ENCODE measurements at places on chromosomes 12 and 14.

- no peak for DNase-seq
These were observed 1.4 kb downstream of the DUSP6 start for GRCh38 chr12:89350630-89351488.

DNA sequence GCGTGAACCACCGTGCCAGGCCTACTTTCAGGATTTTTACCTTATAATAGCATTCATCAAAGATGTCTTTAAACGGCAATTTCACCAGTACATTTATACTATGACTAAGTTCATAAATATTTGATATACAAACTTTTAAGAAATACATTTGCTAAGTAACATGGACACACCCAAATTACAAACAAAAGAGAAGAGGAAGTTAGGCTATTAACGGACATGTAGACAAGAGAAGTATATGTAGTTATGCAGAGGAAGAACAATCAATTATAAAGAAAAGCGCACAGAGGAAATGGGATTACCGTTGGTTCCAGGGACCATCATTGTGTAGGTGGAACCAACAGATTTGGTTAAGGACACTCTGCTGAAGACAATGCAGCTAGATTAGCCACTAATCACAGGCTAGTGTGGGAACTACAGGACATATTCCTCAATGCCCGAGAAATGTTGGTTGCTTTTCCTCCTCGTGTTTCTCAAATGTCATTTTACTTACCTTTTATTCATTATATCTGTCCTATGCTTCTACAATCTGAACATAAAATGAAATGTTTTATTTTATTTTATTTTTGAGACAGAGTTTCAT lies 24.0 kb upstream of the PKP2 start:
- no peak for DNase-seq

GRCh38 chr12:3304436-3305165 lies 186.4 kb upstream of the PRMT8 start:
- DNase-seq = no peak

- DNase-seq = no peak
These were observed 6.4 kb upstream of the ASCL1 start for GRCh38 chr12:102950950-102951619.

- DNase-seq = peak; percentile 83
These were observed 111.4 kb downstream of the DACT1 start for GRCh38 chr14:58749066-58749669.

- no peak for DNase-seq
These were observed 267.1 kb downstream of the CACNA1C start for GRCh38 chr12:2319737-2320506.

DNA sequence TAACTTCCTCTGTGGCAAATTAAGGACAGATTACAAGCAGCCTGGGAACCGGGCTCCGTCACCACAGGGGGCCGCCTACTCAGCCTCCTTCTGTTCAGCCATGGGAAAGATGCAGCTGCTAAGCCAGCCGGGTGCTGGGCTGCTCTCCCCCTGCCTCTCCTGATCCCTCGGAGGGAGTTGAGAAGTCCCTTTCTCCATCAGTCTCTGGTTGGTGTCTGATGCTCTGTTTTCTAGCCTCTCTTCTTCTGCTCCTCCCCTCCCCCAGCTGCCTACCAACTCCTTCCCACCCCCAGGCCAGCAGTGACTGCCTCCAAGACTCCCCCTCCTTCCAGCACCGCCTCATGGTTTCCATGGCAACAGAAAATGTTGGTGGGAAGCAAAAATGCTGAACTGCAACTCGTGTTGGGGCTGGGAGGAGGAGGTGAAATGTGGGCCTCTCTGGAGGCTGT lies 486.7 kb downstream of the APAF1 start:
- DNase-seq = no peak

- DNase-seq = peak; percentile 100
These were observed at the start of gene HOXC13 for GRCh38 chr12:53938326-53939140. HOXC13 (plus strand) TSS chr12:53938831; CDS start chr12:53938907, 76 bp downstream.

DNA sequence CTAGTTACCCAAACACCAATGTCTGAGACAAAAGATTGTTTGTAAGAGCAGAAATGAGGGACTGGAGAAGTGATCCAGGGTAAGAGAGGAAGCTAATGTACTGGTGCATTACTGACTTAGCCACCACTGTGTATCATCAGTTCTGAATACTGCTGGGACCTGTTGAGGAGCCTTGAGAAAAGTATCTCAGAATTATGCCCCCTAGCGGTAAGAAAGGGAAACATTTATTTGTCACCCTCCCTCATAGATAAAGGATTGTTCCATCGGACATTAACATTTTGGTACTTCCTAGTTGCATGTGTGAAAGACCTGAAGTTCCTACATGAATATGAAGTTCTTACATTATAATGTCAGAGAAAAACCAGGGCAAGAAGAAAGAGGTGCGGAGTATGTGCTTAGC lies 612.5 kb downstream of the FSCB start:
- peak; percentile 3 for DNase-seq

DNA sequence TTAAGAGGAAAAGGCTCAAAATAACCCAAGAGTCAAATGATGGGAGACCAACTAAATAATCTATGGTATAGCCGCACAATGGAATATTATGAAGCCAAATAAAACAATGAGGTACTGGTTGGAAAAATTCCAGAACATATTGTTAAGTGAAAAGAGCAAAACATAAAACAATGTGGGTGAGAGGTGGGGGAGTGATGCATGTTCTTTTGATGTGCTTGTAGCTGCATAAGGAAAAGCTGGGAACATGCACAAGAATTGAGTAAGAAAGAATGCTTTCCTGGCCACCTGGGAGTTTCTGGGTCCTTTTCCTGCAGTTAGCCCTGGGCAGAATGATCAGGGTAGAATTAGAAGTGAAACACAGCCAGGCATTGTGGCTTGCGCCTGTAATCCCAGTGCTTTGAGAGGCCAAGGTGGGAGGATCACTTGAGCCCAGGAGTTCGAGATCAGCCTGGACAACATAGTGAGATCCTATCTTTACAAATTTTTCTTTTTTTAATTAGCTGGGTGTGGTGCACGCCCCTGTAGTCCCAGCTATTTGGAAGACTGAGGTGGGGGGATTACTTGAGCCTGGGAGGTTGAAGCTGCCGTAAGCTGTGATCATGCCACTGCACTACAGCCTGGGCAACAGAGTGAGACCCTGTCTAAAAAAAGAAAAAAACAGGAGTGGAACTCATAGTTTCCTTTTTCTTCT lies 7.9 kb downstream of the ABCB9 start:
- DNase-seq = no peak

GRCh38 chr14:94974422-94974821 lies 182.9 kb downstream of the DICER1 start:
- DNase-seq = no peak

DNA sequence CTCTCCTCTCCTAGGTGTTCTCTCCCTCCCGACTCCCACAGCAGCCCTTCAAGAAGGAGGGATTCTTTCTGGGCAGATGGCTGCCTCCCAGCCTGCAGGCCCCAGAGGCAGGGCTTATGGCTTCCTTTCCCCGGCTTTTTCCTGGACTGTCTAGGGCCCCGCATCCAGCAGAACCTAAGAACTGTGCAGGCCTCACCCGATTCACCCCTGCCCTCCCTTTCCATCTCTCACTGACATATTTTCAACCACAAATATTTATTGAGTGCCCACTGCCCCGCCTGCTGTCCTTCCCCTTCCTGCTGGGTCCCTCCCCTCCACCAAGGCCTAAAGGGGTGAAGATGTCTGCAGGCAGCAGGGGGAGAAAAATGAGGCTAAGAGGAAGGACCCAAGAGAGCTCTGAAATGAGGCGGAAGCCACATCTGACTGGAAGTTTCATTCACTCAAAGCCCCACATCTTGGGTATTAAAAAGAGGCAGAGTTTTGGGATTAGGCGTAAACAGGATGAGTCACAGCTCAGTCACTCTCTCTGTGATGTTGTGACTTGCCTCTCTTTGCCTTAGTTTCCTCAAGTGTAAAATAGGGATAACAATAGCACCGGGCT lies 2.9 kb downstream of the SCNN1A start:
- DNase-seq = peak; percentile 75

- DNase-seq = no peak
These were observed 74.4 kb downstream of the PAPLN start for GRCh38 chr14:73311708-73312030.

DNA sequence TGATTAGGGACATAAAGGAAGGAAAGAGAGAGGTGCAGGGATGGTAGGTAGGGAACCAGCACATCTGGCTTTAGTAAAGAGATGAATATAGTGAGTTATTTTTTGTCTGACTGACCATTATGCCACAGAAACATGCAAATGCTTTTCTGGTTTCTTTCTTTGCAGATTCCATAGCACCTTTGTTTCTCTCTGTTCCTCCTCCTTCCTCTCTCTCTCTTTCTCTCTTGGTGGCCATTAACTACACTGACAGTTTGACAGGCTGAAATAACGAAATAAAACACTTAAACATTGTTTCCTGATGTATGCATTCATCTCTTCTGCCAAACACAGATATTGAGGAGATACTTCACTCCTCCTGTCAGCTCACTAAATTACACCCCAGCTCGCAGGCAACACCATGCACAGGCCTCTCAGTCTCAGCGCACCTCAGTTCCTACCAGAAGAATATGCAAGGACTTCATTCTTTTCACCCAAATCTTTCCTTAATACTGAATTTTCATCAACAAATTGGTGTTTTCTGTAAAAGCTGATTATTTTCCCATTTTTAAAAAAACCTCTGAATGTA lies 406.9 kb upstream of the SOX5 start:
- no peak for DNase-seq

- DNase-seq = no peak
These were observed 44.1 kb downstream of the FAM222A start for GRCh38 chr12:109757671-109758265.

- no peak for DNase-seq
These were observed 16.4 kb upstream of the RNASE4 start for GRCh38 chr14:20667957-20668356.

DNA sequence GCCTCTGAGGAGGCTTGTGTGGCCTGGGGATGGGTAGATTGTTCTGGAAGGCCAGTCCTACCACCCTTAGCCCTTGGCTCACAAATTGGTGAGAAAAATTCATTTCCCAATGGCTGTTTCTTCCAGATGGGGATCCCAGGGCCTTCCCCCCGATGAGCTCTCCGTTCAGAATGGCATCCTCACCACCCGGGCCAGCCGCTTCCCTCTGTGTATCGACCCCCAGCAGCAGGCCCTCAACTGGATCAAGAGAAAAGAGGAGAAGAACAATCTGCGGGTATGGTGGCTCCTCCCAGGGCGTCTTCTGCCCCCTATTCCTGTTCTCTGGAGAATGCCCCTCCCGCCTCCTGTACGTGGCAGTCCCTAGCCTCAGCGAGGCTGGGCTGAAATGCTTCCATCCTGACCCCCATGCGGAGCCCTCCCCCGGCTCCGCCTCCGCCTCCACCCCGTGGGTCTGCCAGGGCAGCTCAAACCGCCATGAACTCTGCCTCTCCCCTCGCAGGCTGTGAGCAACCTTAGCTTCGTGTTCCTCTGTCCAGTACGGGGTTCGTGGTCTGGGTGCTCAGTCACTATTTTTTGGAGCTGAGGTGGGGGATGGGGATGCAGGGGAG lies 57.8 kb downstream of the CCDC92 start:
- DNase-seq = no peak

DNA sequence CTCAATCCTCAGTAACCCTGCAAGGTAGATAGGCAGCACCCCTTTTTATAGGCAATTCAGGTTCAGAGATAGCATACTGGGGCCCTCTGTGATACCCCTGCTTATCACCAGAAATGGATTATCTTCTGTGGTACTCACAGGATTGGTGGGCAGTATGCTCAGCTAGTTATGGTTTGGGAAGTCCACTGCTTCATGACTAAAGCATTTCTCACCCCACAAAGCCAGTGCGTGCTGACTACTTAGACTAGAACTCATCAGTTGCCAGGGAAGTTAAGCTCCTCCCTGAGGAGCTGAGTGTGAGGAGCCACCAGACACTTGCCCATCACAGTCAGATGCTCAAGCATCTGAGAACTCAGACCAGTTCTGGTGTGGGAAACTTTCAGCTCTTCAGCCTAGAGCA lies 76.3 kb downstream of the SCAF11 start:
- no peak for DNase-seq

GRCh38 chr14:33589334-33589733 lies 361.5 kb downstream of the EGLN3 start:
- DNase-seq = no peak

All from NCI-H187 (cell line).